Mesothelial cell of epicardium (in vitro differentiated cells): ENCODE measurements at places on chromosomes 12 and 14. TPM values are rescaled to one million over a fixed set of nuclear protein-coding genes. Genes with fewer than 3 reads are reported as not detected.

DNA sequence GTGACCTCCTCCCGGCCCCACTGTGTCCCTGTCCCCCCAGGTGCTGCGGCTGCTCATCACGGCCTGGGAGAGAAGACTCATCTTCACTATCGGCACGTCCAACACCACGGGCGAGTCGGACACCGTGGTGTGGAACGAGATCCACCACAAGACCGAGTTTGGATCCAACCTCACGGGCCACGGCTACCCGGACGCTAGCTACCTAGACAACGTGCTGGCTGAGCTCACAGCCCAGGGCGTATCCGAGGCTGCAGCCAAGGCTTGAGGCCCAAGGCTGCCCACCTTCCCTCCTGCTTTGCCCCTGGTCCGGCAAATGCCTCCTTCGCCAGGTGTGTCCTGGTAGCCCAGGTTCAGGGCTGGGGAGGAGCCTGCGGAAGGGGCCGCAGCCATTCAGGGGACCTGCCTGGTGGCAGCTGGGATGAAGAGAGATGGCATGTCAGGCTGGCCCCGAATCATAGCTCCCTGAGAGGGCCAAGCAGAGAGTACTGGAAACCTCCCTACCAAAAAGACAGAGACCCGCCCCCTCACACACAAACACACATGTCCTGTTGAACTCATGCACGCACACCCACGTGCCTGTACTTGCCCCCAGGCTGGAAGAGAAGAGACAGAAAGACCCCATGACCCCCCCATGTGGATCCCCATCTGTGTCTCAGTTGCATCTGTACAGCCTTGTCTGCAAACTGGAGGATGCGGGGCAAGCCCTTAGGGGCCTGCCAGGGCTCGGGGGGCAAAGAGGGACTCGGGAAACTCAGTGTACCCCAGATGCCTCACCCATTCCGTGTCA lies 38.7 kb downstream of the RASAL1 start:
- no peak for DNase-seq

DNA sequence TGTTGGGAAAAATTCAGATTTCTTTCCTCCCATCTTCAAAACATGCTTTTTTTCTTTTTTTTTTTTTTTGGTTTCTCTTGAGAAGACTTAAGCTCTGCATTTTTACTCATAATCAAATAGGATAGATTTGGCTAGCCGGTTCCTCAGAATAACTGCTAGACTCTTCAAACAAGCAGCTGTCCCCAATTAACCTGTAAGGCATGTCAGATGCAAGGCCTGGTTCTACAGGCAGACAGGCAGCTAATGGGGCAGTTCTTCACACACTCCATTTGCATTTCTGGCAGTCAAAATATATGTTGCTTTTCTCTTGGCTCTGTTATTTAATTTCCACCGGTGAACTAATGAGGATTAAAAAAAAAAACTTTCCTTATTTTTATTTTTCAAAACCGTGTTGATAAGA lies 228.0 kb upstream of the ATP2B1 start:
- no peak for DNase-seq

DNA sequence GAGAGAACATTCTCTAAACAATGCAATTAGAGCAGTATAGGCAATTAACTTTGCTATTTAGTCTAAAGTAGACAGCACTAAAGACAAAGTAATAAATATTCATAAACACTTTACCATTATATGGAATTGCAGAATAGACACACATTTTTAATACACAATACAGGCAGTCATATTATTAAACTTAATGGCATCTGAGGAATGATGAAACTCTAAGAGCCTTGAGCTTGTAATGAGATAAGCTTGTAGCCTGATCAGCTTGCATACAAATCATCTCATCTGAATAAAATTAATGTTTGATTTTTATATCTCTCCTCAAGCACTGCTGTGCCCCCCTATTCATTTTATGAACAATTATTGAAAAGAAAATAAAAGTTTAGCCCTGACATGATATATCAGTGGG lies 107.6 kb downstream of the MGAT4C start:
- no peak for DNase-seq

DNA sequence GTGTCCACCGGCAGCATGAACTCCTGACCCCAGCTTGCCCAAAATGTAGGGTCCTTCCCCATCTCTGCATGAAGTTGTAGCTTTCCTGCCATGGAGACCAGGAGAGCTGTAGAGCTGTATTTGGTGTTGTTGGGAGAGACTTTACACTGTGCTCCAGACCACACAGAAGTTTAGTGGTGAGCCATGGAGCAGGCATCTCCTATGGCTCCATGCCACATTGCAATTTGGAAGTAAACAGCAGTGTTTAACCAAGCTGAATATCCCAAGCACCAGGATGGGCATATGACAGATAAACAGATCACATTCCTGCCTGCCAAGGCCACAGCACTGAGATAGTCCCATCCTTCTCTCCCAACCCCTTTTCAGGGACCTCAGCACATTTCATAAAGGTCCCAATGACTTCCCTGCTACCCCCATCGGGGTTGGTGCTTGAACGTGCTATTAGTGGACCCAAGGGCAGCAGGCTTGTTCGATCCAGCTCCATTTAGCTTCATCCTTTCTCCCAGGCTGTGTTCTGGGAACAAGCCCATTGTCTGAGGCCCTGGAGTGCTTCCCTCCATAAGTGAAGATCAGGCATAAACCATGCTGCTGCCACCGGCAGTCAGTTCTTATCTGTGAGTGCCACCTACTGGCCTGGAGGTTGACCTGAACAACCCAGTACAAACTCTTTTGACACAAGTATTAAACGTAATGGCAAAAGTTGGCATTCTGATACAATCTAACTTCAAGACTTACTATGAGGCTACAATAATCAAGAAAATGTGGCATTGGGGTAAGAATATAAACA lies 172.3 kb upstream of the ATXN7L3B start:
- no peak for DNase-seq

- DNase-seq = no peak
These were observed 691 bp upstream of the OR6S1 start for GRCh38 chr14:20642182-20642581.

DNA sequence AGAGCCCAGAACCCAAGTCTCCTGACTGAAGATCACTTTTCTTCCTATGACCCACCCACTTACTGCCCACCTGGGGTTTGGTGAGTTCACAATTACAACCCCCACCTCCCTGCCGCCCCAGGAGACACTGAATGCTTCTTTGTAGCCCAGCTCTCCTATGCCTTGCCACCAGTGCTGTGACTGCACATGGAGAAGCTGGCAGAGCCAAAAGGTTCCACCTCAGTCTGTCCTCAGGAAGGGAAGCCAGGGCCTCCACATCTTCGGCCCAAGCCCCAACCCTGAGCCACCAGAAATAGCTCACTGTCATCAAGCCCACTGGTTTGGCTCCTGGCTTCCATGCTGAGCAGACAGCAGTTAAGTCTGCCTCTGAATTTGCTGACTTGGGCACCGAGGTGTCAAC lies 25.6 kb downstream of the OTUB2 start:
- DNase-seq = no peak

DNA sequence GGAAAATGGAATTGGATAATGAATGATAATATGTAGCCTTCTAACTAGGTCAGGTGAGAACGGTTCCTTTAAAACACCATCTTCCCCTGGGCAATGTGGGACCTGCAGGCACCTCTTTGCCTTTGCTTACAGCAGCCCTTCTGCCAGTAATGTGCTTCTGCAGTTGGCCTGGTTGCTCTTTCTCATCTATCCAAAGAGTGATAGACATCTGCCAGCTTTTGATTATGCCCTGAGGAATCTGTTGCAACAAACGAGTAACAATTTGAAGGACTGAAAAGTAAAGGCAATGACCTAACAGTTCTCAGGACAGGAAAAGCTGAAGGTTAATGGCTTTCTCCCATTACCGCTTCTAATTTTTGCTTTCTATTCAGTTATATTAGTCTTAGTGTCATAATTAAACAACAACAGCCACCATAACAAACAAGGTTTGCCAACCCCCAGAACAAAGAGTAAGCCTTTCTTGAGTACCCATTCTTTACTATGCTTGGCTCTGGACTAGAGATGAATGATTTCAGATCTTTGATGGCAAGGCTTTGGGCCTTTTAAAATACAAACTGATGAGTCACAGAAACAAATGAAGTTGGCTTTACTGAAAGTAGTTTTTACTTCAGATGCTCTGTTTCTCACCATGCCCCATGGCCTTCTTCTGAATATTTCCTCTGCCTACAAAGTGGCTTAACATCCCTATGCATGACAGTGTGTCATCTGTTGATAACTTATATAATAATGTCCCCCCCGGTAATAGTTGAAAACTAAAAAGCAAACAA lies 76.1 kb upstream of the KRR1 start:
- no peak for DNase-seq

GRCh38 chr14:31426663-31427062 lies 6.3 kb upstream of the HEATR5A start:
- DNase-seq = no peak

- no peak for DNase-seq
These were observed 32.5 kb downstream of the RGS6 start for GRCh38 chr14:71964716-71965115.

DNA sequence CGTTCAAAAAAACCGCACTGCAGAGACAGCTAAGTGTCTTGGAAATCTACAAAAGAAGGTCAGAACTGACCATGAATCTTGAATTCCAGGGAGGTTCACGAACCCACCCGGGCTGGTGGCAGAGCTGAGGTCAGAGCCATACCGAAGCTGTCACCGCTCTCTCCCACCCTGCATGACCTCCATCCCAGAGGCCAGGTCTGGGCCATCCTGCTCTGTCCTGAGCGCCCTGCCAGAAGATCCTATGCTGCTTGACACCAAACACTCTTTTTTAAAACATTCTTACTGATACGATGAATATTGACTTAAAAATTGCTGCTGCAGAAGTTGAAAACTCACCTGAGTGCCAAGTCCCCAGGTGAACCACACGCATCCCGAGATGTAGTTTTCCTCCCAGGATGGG lies 329.1 kb upstream of the FKBP4 start:
- DNase-seq = no peak

DNA sequence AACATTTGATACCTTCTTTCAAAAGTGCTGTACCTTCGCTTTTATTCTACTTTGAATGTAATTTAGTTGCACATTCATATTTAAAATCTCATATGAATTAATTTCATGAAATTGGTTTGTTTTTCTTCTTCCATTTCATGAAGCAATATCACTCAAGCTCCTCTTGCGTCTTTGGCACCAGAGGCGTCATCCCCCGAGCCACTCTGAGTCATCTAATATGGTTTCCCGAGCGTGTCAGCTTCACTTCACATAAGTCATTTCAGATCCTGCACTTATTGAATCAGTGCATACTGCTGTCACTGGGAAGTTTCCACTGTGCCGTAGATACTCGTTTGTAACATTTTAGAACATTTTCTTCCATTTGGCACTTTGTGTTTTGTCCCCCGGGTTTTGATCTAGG lies 105.6 kb downstream of the SLC25A47 start:
- DNase-seq = no peak

- DNase-seq = no peak
These were observed 5.3 kb downstream of the GRIN2B start for GRCh38 chr12:13976028-13976584.

GRCh38 chr12:54475537-54475936 lies 2.1 kb upstream of the GTSF1 start:
- DNase-seq = no peak

GRCh38 chr14:58812050-58812910 lies 174.5 kb downstream of the DACT1 start:
- DNase-seq = no peak

- DNase-seq = no peak
These were observed 15.9 kb downstream of the CACNA1C start for GRCh38 chr12:2068653-2069052.

DNA sequence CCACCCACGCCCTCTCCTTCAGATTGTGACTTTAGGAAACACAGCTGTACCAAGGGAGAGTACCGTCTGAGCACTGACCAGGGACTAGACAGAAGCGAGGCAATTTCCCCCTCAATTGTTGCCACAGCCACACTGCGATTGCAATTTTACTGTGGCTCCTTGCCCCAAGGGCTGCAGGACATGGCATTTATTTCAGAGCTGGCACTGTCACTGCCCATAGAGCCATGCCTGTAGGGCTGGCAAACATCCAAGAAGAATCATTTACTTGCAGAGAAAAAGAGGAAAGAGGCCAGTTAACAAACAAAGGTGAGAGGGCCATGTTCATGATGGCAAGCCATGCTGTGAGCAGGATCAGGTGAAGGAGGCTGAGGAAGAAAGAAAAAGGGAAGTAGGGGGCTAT lies 129.6 kb downstream of the EMP1 start:
- DNase-seq = no peak

DNA sequence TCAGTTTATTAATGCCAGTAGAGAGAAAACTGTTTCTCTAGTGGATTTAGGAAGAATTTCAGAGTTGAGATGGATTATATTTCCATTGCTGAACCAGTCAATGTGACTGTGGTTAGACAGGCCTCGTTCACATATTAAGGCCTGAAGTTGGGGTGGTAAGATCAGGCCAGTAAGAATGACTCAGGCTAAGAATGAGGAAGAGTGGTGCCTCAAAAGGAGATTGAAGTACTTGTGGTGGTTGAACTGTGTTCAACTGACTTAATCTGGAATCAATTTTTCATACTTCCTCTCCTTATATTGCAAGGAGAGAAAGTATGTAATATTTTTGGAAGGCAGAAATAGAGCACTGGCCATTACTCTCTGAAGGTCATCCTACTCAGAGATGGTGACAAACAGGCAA lies 37.8 kb upstream of the ATF7IP start:
- no peak for DNase-seq

GRCh38 chr12:131030472-131031328 lies 77.0 kb downstream of the ADGRD1 start:
- no peak for DNase-seq

DNA sequence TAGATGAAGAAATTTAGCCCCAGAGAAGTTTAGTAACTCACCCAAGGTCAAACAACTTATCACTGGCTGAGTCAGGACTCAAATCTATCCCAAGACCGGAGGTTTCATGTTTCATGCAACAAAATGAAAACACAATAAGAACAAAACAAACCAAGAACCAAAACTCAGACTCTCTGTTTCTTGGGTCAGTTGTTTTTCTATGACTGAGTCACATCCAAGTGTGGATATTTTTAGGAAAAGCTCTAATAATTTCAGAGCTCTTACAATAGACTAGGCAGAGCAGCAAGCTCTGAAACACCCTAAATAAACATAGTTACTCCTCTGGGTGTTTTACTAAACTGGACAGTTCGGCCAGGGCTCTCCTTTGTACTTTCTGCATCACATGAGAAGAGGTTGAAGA lies 87.6 kb upstream of the PRB2 start:
- DNase-seq = no peak

GRCh38 chr14:76277586-76278130 lies 98.3 kb upstream of the ESRRB start:
- DNase-seq = no peak

- peak; percentile 28 for DNase-seq
These were observed 1.1 kb downstream of the ARID2 start for GRCh38 chr12:45730348-45731189.

GRCh38 chr14:52845081-52845480 lies 53.7 kb upstream of the GNPNAT1 start:
- no peak for DNase-seq

GRCh38 chr14:104894331-104895206 lies 29.5 kb downstream of the CEP170B start:
- DNase-seq = peak; percentile 15

The RNASE7 gene
- total RNA-seq = 0.29 to 0.66 TPM (median 0.34 TPM) in 3 replicates

The SERPINA12 gene
- total RNA-seq = not detected in 3 replicates

The KERA gene
- 0.09 TPM in 1 of 3 replicates, not detected in the others for total RNA-seq

The LPAR5 gene
- 1.3 to 1.7 TPM (median 1.3 TPM) in 3 replicates for total RNA-seq

The GDF3 gene
- not detected in 3 replicates for total RNA-seq

The C3AR1 gene
- not detected in 3 replicates for total RNA-seq

The EFCAB11 gene
- total RNA-seq = 9.9 to 14.1 TPM (median 12.2 TPM) in 3 replicates
